Calu3 (cell line): ENCODE measurements at places on chromosomes 2 and 18. TPM values are rescaled to one million over a fixed set of nuclear protein-coding genes. Genes with fewer than 3 reads are reported as not detected.

DNA sequence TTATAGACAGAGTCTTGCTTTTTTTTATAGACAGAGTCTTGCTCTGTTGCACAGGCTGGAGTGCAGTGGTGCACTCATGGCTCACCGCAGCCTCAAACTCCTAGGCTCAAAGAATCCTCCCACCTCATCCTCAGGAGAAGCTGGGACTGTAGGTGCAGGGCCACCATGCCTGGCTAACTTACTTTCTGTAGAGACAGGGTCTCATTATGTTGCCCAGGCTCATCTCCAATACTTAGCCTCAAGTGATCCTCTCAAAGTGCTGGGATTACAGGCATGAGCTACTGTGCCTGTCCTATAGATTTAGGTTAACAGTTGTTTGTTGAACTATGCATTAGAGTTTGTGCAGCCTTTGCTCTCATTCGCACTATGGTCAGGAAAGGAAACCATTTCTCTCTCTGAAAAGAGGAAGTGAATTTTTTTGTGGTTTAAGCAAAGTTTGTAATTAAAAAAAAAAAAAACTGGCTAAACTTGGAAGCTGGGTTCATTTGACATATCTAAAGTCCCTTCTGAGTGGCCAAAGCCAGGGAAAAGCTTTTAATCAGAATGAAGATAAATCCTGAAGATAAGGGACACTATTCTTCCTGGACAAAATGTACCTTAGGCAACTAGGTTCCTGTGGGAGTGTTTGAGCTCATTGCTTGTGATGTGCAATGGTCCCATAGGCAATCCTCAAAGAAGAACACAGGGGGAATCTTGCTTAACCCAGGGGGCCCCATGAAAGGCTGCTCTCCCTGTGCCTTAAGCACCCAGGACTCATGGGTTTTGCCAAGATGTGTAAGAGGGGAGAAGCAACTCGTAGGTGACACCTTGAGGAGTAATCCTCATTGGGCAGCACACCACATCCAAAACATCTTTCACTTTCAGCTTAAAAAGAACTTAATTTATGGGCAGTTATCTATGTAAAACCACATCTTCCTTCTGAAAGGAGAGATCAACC, 201.7 kb downstream of the MREG start:
- no peaks in the 10 kb centered on the region for H3K27me3 ChIP-seq
- H3K36me3 ChIP-seq = no peaks in the 10 kb centered on the region
- H3K4me1 ChIP-seq = peaks cover 20% of the 10 kb centered on the region
- DNase-seq = no peak

DNA sequence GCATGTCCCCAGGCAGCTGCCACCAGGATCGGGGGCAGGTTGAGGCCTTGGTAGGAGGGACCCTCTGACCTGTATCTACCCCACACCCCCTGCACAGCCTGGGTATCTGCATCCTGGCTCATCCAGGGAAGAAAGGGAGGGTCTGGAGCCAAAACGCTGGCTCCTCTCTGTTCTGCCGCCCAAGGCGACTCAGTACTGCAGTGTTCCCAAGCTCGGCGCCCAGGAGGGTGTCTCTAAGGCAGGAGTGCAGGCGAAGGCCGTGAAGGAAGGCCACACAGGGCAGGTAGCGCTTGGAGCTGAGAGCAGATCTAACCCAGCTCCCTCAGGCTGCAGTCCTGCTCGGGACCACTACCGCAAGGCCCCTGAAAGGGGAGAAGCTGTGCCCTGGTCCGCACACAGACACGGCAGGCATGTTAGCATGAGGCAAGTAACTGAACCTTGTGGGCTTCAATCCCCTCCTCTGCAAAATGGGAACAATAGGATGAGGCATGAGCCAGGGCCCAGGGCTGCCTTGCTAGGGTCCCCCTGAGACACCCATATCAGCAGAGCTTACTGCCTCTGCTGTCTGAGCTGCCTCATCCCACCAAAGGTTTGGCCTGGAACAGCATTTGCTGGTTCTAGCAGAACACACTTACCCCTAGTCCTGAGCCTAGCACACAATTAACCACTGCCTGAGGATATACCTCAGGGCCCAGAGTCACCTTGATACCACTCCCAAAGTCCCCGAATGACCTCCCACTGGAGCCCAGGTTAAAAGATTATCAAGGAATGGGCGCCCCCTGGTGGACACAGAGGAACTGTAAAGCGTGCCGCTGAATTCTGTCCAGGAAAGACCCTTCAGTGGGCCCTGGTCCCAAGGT, 6.5 kb downstream of the PTMA start:
- peak; percentile 82 for DNase-seq
- no peaks in the 10 kb centered on the region for H3K27me3 ChIP-seq
- H3K27ac ChIP-seq = peak overlapping the region; percentile 69

GRCh38 chr2:31204783-31205182, 12.5 kb downstream of the CAPN14 start:
- no peak overlapping the region for H3K27ac ChIP-seq
- H3K4me3 ChIP-seq = no peak overlapping the region
- DNase-seq = no peak
- peaks cover 52% of the 10 kb centered on the region for H3K27me3 ChIP-seq
- H3K36me3 ChIP-seq = no peaks in the 10 kb centered on the region

DNA sequence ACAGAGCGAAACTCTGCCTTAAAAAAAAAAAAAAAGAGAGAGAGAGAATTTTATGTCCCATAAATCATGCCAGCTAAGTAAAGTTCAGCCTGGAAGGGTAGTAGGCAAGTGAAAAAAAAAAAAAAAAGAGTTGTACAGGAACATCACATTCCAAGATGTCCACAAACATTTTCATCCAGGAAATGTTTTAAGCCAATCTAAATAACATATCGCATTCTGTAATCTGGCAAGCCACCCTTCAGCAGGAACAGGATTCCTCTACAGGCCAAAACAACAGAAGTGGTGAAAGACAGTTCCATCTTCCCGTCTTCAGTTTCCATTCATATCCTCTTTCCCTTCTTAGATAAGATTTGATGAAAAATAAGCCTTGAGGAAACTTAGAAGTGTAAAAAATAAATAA, 1108.1 kb upstream of the DDX18 start:
- no peak overlapping the region for H3K4me3 ChIP-seq
- H3K4me1 ChIP-seq = no peaks in the 10 kb centered on the region
- no peak overlapping the region for H3K27ac ChIP-seq
- no peak for DNase-seq
- H3K27me3 ChIP-seq = no peaks in the 10 kb centered on the region

- H3K27ac ChIP-seq = no peak overlapping the region
- no peak for DNase-seq
- no peaks in the 10 kb centered on the region for H3K36me3 ChIP-seq
- H3K4me1 ChIP-seq = peaks cover 15% of the 10 kb centered on the region
Measured at GRCh38 chr2:235098736-235099494, 147.1 kb downstream of the SH3BP4 start.

DNA sequence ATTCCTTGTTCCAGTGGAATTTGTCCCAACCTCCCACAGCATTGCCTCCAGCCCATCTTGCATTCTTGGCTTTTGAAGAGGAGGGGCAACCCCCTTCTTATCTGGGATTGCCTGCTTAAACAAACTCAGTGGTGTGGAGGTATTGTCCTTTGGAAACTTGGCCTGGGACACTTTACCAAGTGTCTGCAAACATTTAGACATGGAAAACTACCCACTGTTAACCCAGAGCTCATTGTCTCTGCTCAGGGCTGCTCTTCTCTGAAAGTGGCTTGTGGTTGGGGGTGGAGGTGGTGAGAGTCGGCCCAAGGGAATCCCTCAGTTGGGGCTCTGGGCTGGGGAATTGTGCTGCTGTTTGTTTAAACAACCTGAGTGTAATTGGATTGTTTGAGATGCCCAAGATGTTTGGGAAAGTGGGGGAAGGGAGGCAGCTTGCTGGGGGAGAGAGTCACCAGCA, 178.3 kb upstream of the GATA6 start:
- H3K27me3 ChIP-seq = no peaks in the 10 kb centered on the region
- H3K4me3 ChIP-seq = no peak overlapping the region
- no peak for DNase-seq

DNA sequence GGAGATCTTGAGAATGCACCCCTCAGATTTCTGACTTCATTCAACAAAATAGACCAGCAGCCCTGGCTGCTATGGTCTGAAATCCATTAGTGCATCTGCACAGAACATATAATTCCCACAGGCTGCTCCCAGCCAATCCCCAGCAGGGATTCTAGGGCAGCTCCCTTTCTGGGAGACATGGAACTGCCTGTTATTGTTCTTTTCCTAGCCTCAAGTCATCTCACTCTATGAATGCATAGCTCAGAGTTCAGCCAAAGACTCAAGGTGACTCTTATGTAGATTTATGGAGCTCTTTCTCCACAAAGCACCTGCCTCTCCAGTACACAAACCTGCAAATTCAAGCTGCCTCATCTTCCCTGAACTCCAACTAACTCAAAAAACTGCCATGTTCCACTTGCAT, 241.9 kb downstream of the WDPCP start:
- no peak overlapping the region for H3K4me3 ChIP-seq
- H3K4me1 ChIP-seq = no peaks in the 10 kb centered on the region
- no peak overlapping the region for H3K27ac ChIP-seq
- no peaks in the 10 kb centered on the region for H3K27me3 ChIP-seq

- no peaks in the 10 kb centered on the region for H3K36me3 ChIP-seq
- H3K27me3 ChIP-seq = no peaks in the 10 kb centered on the region
- H3K27ac ChIP-seq = no peak overlapping the region
- H3K4me3 ChIP-seq = no peak overlapping the region
Measured at GRCh38 chr2:221822416-221822815, 250.3 kb upstream of the EPHA4 start.

DNA sequence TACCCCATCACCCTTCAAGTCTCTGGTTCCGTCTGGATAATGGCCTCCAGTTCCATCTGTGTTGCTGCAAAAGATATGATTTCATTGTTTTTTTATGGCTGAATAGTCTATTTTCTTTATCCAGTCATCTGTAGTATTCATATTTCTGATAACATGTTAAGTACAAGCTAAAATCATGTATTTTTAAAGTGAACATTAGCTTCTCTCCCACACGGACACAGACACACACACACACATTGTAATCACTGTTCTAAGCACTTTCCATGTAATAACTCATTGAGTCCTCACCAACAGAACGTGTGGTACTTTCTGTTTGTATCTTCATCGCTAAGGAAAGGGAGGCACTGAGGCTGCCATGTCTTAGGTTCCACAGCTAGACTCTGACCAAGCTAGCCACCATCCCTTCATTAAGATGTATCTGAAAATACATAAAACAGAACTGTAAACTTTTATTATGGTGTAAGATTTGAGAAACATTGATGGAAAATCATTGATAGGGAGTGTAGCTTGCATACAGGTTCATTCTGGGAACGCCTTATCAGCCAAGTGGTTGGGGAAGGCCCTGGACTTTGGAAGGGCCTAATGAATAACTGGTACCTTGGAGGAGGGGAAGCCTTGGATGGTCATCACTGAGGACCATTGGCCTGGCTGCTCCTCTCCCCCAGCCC, 8.1 kb downstream of the NCK2 start:
- no peak overlapping the region for H3K4me3 ChIP-seq
- H3K4me1 ChIP-seq = peaks cover 84% of the 10 kb centered on the region
- H3K27ac ChIP-seq = no peak overlapping the region
- no peak for DNase-seq
- H3K27me3 ChIP-seq = no peaks in the 10 kb centered on the region

- H3K4me3 ChIP-seq = no peak overlapping the region
- peaks cover 19% of the 10 kb centered on the region for H3K27me3 ChIP-seq
- no peaks in the 10 kb centered on the region for H3K4me1 ChIP-seq
- no peak overlapping the region for H3K27ac ChIP-seq
Measured at GRCh38 chr2:99666256-99666655, 176.4 kb upstream of the REV1 start.

DNA sequence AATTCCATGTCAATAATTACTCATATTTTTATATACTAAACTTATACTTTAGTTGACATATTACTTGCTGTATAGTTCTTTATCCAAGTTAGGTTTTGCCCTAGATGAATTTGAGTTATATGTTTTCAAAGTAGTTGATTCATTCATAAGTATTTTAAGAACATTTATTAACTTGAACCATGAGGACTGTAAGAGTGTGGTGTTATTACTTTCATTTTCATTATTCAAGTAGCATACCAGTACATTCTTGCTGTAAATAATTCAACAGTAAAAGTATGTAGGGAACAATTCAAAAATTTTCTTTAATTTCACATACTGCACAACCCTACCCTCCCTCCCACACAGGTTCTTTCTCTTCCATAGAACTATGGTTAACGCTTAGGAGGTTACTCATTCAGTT, 75.4 kb downstream of the ANKRD12 start:
- no peaks in the 10 kb centered on the region for H3K36me3 ChIP-seq
- H3K27me3 ChIP-seq = no peaks in the 10 kb centered on the region
- DNase-seq = no peak
- H3K4me1 ChIP-seq = no peaks in the 10 kb centered on the region
- H3K27ac ChIP-seq = no peak overlapping the region

DNA sequence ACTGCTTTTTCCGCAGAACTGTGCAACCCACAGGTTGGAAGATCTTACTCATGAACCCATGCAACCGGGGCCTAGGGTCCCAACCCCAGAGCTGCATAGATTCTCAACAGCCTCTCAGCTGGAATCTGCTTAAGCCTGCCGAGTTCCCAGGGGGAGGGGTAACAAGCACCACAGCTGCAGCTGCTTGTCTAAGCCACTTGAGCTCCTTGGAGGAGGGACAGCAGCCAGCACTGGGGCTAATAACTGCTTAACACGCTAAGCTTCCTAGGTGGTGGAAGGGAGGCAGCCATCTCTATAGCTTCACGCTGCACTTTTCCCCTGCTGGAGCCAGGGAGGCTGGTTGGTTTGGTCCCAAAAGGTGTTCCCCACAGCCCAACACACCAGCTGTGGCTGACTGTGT, 311.6 kb downstream of the DSC3 start:
- no peak for DNase-seq
- H3K4me3 ChIP-seq = no peak overlapping the region
- no peaks in the 10 kb centered on the region for H3K27me3 ChIP-seq
- H3K4me1 ChIP-seq = no peaks in the 10 kb centered on the region

DNA sequence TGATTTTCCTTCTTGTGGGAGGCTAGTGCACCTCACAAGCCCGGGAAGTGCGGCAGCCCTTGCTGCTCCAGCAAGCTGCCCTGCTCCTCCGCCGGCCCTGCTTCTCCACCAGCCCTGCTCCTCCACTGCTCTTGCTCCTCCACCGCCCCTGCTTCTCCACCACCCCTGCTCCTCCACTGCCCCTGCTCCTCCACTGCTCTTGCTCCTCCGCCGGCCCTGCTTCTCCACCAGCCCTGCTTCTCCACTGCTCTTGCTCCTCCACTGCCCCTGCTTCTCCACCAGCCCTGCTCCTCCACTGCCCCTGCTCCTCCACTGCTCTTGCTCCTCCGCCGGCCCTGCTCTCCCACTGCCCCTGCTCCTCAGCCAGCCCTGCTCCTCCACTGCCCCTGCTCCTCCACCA, 95.6 kb downstream of the NDUFA10 start:
- no peak for DNase-seq
- H3K4me1 ChIP-seq = peaks cover 7% of the 10 kb centered on the region
- H3K27me3 ChIP-seq = peaks cover 20% of the 10 kb centered on the region
- peaks cover 10% of the 10 kb centered on the region for H3K36me3 ChIP-seq
- no peak overlapping the region for H3K4me3 ChIP-seq
- no peak overlapping the region for H3K27ac ChIP-seq

CYS1 gene
- 4.8 and 10.0 TPM in 2 replicates for total RNA-seq

WBP1 gene
- total RNA-seq = 61.6 and 63.7 TPM in 2 replicates

TXNDC2 gene
- total RNA-seq = not detected in 2 replicates

AOX1 gene
- total RNA-seq = 0.22 and 0.45 TPM in 2 replicates

IL1R2 gene
- total RNA-seq = 0.34 TPM in 1 of 2 replicates, not detected in the other

RUFY4 gene
- total RNA-seq = 0.21 and 2.6 TPM in 2 replicates

RNMT gene
- total RNA-seq = 42.9 and 43.2 TPM in 2 replicates

NAT8 gene
- not detected in 2 replicates for total RNA-seq

MERTK gene
- total RNA-seq = 1.5 and 2.1 TPM in 2 replicates

FMNL2 gene
- total RNA-seq = 42.9 and 46.5 TPM in 2 replicates

CIB4 gene
- total RNA-seq = not detected in 2 replicates

HTRA2 gene
- total RNA-seq = 23.4 and 26.3 TPM in 2 replicates

GCG gene
- total RNA-seq = not detected in 2 replicates
